SK-MEL-5 (cell line): ENCODE measurements at places on chromosomes 12 and 14. TPM values are rescaled to one million over a fixed set of nuclear protein-coding genes. Genes with fewer than 3 reads are reported as not detected.
A peak's percentile ranks its signal among the peaks of the same experiment; 100 is the strongest.

The STAC3 gene
- not detected in 2 replicates for total RNA-seq

The SLC39A2 gene
- not detected in 2 replicates for total RNA-seq

The SSPN gene
- total RNA-seq: 2.2 and 2.9 TPM in 2 replicates

- no peak for DNase-seq
Measured at GRCh38 chr14:99758121-99758821, 34.9 kb upstream of the EML1 start.

- DNase-seq: no peak
Measured at GRCh38 chr14:39488600-39488999, 56.4 kb upstream of the FBXO33 start.

DNA sequence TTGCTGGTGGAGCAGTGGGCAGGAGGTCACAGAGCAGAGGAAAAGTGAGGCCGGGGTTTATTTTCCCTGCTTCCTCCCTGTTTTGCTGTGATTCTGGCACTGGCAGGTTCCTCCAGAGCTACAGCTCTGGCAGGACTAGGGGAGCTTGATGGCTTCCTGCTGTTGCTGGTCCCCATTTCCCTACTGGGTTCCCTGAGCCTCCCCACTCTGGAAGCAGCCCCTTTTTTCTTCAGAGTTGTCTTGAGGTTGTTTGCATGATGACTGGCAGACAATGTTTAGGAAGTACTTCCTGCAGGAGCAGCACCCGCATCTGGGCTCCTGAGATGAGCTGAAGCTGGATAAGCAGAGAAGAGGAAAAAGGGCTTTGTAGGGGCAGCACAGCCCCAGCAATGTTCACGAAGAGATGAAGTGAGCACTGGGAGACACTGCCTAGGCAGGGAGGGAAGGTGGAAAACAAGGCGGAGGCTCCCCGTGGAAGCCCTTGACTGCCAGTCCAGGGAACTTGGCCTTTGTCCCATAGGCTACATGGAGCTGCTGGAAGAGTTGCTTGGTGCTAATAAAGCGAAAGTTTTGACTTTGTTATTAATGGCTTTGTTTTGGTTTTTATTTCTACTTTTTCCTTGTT, 126.9 kb downstream of the SLC38A6 start:
- DNase-seq: no peak

DNA sequence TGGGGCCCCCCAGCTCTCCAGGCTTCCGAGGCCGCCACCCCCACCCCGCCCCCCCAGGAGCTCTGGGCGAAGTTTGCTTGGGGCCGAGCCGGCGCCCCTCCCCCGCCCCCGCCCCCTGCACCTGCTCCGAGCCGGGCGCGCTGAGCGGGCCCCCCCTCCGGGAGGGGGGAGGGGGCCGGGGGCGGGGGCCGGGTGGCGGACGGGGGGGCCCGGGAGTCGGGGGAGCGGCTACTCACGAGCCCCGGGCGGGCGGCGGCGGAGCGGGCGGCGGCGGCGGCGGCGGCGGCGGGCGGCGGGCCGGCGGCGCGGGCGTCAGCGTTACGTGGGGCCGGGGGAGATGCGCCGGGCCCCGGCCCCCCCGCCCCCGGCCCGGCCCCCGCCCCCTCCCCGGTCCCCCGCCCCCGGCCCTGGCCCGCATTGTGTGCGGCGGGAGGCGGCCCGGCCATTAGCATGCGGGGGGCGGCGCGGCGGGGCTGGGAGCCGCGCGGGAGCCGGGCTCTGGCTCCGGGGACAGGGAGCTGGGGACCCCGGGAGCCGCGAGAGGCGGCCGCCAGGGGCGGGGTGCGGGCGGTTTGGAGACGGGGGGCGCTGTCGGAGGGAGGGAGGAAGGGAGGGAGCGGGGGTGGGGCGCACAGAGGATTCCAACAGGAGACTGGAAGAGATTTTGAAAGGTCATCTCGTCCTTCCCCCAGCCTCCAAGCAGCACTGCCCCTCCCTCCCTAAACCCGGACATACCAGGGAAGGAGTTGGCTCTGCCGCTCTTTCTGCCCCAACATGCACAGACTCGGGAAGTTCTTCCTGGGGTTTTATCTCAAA, at the start of gene ZNF219:
ZNF219 (minus strand) TSS at position 580 of the 816 bp plus-strand sequence. CDS start 5,064 bp downstream, outside the sequence.
- DNase-seq: peak; percentile 44

- DNase-seq: no peak
Measured at GRCh38 chr14:89720741-89721729, 233.5 kb downstream of the EFCAB11 start.

GRCh38 chr12:46124132-46124847, 133.9 kb upstream of the SCAF11 start:
- DNase-seq: no peak
